ENCODE measurements at places on chromosomes 11 and 22.
A peak's percentile ranks its signal among the peaks of the same experiment; 100 is the strongest.

DNA sequence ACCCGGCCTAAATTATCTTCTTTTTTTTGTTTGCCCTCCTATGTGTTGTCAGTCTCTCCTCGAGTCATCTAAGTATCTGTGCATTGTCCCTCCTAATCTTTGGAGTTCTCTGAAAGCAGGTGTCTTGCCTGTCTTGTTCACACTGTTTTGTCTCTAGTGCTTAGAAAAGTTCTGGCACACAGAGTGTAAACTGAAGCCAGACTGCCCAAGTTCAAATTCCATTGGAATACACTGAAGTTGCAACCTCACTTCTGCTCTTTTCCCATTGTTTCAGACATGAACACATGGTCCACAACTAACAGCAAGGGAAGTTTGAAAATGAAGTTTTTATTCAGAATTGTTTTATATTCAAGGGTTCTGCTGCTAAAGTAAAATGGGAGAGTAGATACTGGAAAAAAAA is 38.7 kb downstream of the PAX6 start:
- DNase-seq: no peak

DNA sequence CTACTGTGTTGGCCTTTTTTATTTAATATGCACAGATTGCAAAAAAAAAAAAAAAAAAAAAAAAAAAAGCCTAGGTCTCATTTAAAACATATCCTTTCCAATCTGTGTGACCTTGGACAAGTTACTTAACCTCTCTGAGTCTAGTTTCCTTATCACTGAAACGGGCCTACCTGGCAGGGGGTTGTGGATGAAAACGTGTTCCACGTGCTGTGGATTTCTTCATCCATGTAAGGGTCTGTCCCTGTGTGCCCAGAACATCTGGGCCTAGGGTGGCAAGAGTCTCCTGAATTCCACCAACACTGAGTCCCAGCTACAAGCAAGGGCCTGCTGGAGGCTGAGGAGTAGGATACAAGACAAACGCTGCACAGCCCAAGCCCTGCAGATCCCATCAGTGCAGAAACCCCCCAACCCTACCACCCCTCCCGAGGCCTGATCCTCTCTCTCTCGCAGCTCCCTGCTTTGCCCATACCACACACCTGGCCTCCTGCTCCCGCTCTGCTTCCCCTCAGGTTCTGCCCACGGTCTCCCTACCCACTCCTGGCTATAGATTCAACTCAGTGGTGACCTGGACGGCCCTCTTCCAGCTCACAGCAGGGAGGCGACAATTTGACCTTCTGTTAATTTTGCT is 4.7 kb upstream of the GNAZ start:
- no peak for DNase-seq

DNA sequence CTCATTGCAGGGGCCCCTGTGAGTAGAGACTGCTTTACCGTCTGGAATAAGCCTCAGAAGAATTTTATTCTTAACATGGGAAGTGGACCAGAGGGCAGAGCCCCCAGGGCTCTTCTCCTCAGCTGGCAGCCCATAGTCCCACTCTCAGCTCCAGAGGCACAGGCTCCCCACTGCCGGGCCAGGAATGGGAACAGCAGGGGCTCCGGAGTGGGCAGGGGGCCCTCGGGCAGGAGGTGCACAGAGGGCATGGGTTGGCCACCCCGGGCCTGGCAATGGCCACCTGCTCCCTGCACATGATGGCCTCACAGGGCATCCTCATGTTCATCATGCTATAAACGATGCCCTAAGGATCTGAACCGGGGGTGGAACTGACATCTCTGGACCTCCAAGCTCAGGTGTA is 1469.7 kb downstream of the BRD1 start:
- no peak for DNase-seq

GRCh38 chr11:86346513-86346912 is 28.2 kb upstream of the CCDC81 start:
- no peak for DNase-seq

DNA sequence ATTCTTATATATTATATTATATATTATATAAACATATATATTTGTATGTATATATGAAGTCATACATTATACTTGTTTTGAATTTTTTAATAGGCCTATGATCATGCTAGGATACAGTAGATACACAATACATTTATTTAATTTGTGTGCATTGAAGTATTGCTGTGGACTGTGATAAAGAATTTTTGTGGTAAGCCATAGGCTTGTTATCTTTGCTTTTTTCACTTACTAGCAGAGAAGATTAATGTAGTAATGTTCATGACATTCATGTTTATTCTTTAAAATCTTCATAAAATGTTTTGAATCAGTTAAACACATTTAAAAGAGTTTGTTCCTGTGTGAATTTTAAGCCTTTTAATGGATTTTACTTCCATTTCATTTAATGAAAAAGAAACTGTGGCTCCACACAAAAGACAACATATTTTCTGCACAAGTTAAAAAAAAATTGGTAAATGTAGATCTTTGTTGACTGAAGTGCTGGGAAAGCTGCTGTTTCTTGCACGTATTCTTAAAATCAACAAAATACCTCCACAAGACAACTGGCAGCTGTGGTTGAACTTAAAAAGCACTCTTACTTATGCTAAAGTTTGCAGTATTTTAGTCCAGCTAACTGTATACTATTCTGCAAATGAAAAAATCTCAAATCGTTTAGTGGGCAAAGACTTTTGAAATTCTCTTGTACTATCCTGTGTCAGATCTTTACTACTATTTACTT is 156.2 kb downstream of the TMEM135 start:
- DNase-seq: no peak

DNA sequence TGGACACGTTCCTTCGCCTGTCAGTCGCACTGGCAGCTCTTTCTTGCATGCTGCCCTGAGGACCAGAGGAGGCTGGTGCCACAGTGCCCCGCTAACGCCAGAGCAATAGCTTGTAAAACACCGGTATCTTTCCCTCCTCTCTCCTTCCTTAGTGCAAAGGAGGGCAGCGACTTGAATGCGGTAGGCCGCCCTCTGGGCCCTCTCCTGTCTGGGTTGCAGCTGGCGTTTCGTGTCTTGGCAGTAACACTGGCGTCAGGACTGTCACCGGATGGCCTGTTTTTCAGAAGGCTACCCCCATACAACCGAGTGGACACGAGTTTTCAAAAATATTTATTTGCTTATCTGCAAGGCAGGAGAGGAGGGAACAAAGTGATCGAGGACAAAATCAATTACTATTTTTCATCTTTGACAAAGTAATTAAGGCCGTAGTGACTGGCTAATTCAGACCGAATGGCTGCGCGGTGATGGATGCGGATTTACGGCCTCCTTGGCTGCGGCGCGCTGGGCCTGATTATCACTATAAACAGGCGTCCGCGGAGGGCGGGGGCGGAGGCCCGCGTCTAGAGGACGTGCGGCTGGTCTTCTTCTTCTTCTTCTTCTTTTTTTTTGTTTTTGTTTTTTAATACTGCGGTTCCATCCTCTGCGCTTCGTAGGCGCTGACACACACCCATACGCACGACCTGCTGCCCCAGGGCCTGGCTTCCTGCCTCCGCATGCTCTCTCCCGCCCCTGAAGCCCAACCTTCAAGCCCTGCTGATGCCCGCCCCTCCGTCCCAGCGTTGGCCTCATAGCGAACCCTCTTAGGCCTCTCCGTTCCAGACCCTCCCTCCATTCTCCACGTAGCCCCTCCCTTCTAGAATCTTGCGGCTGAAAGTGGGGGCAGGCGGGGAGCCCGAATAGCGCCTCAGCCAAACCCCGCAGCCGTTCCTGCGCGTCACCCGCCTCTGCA is 2.9 kb upstream of the SLC6A5 start:
- DNase-seq: no peak

DNA sequence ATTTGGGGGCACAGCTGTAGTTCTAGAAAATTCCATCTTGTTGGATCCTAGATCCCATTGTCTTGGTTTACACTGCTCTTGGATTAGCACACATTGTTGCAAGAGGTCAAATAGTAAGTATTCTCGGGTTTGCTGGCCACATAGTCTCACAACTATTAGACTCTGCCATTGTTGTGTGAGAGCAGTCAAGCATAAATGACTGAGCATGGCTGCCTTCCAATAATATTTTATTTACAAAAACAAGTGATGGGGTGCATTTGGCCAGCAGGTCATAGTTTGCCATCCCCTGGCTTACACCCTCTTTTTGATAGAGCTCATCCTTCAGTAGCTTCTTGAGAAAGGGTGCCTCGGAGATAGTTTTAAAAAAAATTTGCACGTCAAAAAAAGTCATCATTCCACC is 77.9 kb upstream of the ALX4 start:
- DNase-seq: peak; percentile 39

DNA sequence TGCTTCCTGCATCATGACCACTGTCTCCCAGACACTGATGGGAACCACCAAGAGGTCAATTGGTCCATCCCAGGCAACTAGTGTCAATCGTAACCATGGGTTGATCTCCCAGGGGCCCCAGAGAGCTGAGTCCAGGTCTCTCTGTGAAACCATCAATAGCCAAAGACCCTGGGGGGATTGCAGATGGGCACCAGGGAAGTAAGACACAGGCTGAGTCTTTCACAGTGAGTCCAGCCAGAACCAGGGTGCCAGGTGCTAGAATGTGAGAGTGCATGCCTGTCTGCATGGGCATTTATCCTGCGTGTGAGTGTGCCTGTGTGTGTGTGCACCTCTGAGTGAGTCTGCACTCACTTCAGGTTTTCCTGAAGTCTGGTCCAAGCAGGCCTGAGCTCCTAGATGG is 45.3 kb upstream of the TTC12 start:
- DNase-seq: no peak

DNA sequence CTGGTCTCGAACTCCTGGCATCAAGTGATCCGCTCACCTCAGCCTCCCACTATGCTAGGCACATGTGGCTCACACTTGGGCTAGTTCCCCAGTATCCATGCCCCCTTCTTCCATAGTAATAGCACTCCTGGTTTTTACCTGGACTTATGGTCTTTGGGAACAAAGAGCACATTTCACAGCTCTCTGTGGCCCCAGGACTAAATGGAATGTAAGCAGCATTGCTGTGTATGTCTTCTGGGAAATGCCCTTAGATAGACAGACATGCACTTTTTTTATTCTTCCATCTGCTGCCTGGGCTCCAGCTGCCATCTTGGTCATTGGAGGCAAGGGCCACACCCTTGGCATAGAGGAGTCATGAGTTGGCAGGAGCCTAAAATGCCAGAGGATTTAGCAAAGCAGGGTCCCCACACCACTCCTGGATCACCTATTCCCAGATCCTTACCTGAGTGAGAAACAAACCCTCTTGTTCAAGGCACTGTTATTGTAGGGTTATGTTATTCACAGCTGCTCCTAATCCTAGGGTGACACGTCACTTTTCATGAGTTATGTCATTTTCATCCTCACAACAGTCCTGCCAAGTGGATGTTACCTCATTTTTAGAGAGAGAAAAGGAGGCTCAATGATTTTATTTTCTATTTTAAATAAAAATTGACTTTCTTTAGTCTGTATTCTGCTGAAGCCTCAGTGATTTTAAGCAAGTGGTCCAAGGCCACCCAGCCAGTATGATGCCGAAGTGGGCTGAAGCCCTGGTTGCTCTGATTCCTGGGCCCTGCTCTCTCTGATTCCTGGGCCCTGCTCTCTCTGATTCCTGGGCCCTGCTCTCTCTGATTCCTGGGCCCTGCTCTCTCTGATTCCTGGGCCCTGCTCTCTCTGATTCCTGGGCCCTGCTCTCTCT is 15.7 kb upstream of the GDPD5 start:
- no peak for DNase-seq

DNA sequence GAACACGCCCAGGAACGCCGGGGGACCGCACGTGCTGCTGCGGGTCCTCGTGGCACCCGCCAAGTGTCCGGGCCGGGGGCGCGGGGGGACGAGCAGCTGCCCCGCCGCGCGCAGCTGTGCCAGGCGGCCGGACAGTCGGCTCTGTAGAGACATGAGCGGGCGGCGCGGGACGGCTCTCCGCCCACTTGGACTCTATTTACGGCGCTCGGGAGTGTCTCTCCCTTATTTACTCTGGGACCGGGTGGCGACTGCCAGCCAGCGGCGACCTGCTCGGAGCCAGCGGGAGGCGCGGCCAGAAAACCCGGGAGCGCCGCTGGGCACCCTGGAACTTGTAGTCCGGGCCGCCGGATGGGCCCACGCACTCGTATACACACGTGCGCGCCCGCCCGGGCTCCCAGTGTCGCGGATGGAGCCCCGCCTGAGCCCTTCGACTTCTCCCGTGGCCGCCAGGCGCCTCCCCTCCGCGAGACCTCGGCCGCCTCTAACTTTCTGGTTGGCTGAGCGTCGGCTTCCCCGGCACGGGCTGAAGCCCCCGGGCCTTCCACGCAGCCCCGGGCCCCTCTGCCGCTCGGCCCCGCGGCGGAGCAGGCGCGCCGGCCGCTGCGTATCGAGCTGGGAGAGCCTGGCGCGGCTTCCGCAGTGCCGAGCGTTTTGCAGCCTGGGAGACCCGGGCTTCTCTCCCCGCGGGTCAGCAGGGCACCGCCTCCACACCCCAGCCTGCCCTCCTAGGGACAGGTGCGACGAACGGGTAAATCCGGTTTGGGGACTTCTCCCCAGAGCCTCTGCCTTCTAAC is at the start of gene MACROD1:
Gene MACROD1 (minus strand): TSS at position 272 of the 794 bp plus-strand sequence. CDS start 119 bp downstream, at position 153.
- DNase-seq: peak; percentile 82

DNA sequence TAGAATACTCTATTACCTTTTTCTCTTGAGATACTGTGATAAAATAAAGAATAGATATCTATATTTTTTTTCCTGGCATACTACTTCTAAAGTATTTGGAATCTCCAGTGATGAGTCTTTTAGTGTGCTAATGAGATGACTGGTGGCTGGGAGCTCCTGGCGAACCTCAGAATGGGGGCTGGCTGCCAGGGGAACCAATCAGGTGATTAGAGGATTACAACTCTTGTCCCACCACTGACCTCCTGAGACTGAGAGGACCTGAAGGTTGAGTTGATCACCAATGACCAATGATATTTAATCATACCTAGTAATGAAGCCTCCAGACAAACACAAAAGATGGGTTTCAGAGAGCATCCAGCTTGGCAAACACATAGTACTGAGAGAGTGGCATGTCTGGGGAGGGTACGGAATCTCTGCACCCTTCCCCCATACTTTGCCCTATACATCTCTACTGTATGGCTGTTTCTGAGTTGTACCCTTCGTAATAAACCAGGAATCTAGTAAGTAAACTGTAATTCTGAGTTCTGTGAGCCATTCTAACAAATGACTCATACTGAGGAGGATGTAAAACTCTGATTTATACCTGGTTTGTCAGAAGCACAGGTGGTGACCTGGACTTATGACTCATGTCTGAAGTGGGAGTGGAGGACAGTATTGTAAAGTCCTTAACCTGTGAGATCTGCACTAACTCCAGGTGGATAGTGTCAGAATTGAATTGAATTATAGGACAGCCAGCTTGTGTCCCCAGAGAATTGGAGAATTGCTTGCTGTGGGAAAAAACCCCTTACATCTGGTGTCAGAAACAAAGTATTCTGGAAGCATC is 325.3 kb upstream of the LRRC4C start:
- DNase-seq: no peak

DNA sequence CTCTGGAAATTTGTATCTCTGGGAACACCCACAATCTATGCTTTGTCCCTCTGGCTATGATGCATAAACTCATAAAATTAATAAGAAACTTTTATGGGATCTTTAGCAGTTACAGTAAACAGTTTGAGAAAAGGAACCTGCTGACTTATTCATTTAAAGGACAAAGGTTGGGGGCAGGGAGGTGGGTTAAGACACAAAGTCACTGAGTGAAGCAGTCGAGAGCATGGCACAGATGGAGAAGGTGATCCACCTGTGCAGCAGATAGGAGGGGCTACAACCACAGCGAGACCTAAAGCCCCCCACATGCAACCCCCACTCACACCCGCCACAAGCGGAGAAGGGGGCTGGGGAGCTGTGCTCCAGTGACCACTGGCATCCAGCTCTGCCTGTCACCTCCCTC is 45.0 kb downstream of the SMCO4 start:
- DNase-seq: no peak

- DNase-seq: no peak
These were observed 13.8 kb downstream of the SMARCB1 start for GRCh38 chr22:23800297-23801237.

Measured in NCI-H1105 treated with DMSO at 0.1 percent for 48 hours (cell line).